HCT116 (cell line): ENCODE measurements at places on chromosomes 2 and 18.

GRCh38 chr2:29619689-29620088 lies 301.7 kb downstream of the ALK start:
- DNase-seq = no peak

DNA sequence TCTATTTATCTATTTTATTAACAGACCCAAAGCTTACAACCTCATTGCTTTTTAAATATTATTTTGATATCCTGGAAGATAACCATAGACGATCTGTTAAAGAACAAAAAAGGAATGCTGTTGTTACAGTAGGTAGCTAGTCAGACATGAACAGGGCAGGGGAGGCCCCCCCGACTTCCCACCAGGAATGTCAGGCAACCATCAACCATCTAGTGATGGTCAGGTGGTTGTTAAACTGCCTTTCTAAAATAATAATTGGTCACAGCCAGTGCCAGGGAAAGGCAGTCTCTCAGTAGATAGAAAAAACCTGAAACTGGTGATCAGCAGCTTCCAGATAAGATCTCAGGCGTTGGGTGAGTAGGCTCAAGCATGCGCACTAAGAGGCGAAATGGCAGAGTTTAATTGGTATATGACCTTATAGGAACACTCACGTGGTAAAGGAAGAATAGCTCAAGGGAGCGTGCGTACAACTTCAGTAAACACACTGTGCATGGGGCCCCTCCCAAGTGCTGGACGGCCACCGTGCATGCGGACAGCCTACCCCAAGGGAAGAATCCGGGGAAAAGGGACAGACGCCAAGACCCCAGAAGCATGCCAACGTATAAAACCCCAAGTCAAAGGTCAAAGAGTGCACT lies 32.5 kb upstream of the CCL20 start:
- DNase-seq = no peak

DNA sequence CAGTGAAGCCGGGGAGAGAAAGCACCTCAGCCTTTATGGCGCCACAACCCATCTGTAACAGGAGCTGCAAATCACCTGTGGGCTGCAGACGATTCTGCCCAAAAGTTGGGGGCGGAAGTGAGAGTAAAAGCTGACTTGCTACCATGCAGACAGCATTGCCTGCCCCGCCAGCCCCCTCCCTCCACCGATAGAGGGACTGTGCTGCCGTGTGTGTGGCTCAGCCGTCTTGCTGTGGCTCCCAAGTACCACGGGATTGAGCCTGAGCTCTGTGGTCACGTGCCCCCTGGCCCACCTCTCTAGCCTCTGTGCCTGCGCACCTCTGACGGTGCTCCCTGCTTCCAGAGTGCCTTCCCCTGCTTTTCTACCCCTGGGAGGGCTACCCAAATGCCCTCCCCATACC lies 79.6 kb downstream of the GLI2 start:
- no peak for DNase-seq

GRCh38 chr2:239231231-239232194 lies 169.3 kb downstream of the HDAC4 start:
- DNase-seq = no peak

DNA sequence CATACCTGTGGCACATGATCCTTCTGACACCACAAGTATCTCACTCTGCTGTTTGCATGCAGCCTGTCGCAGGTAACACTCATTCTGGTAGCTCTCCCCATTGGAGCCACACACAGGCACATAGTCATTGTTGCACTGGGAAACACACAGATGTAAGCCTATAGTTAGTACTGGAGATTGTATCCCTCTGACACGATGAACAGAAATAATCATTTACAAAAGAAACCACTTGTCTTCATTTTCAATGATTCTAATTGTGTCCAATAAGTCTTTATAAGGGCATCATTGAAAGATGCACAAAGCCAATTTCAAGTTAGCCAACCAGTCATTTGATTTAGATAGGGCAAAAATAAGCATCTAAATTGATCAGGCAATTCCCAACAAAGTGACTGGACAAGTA lies 10.4 kb downstream of the TMEFF2 start:
- no peak for DNase-seq

DNA sequence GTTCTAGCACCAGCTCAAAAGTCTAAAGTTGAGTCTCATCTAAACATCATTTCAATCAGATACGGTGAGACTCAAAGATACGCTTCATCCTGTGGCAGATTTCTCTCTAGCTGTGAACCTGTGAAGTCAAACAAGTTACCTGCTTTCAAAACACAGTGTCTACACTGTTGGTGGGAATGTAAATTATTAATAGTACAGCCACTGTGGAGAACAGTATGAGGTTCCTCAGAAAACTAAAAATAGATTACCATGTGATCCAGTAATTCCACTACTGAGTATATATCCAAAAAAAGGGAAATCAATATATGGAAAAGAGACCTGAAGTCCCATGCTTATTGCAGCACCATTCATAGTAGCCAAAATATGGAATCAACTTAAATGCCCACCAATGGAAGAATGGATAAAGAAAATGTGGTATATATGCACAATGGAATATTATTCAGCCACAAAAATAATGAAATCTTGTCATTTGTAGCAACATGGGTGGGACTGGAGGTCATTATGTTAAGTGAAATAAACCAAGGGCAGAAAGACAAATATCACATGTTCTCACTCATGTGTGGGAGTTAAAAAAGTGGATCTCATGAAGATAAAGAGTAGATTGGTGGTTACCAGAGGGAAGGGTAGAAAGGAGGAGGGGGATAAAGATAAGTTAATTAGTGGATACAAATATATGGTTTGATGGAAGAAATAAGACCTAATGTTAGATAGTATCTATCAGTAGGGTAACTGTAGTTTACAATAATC lies 11.7 kb downstream of the UBR3 start:
- DNase-seq = no peak

DNA sequence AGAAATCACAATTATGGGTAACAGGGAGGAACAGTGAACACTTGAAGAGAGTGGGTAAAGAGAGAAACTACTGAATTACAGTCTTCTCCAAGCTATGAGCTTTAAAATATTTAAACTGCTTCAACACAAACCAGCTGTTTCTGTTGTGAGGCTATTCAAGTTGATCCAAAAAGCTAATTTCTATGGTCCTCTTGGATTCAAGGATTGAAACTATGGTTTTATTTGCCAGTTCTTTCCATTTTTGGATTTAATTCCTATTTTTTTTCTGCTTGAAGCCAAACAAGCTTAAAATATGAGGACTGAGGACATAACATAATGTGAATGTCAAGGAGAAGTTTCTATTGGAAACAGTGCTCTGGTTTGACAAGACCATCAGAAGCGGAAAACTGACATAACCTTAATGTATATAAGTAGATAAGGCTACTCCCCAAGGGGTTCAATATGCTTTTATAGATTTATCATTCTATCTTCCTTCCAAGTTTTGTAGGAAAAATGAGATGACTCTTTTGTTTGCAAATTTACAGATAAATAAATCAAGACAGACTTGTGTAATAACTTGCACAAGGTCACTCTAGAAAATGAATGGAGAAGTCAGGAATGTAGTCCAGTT lies 60.7 kb upstream of the AQP4 start:
- DNase-seq = no peak

GRCh38 chr18:23283916-23284430 lies 148.7 kb downstream of the CABLES1 start:
- peak; percentile 65 for DNase-seq

DNA sequence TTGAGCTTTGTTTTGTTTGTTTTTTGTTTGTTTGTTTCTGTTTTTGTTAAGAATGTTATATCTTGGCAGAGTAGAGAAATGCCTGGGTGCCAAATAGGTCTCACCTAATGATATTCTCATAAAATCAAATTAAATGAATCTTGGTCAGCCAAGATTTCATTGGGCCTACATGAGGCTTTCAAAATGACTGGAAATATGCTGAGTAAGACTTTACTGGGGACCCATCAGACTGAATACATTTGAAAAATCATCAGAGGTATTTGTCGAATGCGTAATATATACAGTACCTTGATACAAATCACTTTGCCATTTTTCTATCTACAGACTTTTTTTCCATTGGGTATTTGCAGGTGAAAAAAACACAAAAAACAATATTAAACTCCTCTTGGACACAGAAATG lies 480.8 kb downstream of the CDH2 start:
- no peak for DNase-seq

- DNase-seq = no peak
Observed at GRCh38 chr2:207953354-207953753, 72.0 kb downstream of the PLEKHM3 start.

DNA sequence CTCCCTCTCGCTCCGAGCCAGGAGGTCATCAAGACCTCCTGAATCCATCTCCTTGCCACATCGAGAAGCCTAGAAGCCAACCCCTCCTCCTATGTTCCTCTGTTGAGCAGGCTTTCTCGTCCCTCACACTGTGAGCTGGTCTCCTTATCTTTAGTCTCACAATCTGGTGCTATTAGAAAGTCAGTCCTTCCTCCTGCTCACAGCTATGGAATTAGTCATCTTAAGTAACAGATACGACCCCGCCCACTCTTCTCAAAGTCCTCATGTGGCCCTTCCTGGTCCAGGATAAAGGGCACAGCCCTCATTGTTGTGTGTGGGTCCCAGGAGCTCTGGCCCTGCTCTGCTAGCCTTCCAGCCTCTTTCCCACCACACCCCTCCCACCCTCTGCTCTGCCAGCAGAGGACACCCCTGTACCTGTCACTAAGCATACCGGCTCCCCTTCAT lies 41.4 kb upstream of the TRIB2 start:
- no peak for DNase-seq

GRCh38 chr2:101710036-101710435 lies 12.5 kb downstream of the MAP4K4 start:
- DNase-seq = no peak

DNA sequence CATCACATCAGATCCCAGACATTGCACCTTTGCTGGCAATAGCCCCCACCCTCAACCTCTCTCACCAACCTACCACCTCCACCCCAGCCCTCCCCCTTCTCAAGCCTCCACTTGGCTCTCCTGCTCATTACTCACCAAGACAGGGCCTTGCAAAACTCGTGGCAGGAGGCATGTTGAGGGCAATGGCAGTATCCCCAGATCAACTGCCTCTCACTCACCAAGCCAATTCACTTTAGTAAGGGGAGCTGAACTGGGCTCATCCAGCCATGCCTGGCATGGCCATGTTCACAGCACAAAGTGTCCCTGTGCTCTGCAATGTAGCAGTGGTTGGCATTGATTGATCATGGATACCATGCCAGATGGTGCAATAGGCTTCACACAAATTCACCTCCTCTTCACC lies 46.3 kb upstream of the TEX51 start:
- DNase-seq = no peak

- DNase-seq = no peak
Observed at GRCh38 chr2:240151477-240152031, 11.1 kb upstream of the OTOS start.

- no peak for DNase-seq
Observed at GRCh38 chr18:75045272-75045671, 163.7 kb downstream of the PTGR3 start.

- DNase-seq = no peak
Observed at GRCh38 chr2:124805060-124805459, 780.0 kb downstream of the CNTNAP5 start.

DNA sequence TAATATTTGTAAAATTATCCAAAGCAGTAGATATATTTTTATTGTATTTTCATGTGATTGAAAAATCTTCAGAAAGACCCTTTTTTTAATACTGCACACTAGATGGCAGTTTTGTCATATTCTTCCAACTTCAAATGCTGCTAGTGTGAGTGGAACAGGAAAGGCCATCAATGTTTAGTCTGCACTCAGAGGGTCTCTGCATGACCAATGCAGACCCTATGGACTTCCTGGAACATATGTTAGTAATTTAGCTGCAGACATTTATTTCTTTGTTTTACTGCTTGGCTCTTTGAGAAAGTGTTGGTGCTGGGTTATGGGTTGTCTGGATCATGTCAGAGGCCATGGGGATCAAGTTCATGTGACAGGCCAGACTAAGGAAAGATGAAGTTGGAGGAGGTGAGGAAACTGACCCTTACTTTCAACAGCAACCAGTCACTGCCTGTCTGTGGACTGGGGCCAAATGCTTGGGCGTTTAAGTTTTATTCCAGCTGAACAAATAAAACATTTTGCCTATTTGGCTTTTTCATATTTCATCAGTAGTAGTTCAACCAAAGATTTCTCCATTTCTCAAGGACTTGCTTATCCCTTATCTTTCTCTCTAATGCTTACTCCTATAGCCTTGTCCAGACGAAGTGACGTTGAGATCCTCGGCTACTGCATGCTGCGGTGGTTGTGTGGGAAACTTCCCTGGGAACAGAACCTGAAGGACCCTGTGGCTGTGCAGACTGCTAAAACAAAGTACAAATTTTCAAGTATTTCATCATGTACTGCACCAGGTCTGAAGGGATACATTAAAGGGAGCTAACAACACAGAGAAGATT lies 84.8 kb downstream of the VRK2 start:
- DNase-seq = no peak

- DNase-seq = no peak
Observed at GRCh38 chr2:223626716-223627115, 24.6 kb upstream of the SCG2 start.

DNA sequence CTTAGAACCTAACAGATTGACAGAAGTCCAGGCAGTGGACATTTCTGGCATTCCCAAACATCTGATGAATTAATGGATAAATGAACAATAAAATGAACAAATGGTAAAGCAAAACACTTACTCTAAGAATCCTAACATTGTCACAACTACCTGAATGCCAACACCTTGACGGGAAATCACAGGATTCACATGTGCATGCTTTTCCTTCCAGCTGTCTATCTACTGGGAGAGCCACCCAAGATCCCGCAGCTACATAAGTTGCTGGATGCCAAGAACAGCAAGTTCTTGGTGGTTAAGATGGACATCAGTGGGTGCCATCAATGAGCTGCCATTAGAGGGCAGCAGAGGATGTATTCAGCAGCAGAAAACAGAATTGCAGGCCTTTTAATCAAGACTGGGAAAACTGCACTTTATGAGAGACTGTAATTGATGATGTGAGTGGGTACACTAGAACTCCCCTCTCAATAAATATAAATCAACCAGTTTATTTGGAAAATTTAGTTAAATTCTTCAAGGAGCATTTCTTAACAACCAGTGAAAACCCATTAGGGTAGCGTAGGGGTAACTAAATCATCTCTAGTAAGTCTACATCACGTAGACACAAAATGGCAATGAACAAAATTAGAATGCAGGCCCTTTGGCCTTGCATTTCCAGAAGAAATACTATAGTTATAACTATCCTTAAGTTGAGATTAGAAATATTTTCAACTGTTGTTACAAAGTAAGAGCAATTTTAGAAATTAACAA lies 45.6 kb downstream of the SESTD1 start:
- DNase-seq = peak; percentile 67

DNA sequence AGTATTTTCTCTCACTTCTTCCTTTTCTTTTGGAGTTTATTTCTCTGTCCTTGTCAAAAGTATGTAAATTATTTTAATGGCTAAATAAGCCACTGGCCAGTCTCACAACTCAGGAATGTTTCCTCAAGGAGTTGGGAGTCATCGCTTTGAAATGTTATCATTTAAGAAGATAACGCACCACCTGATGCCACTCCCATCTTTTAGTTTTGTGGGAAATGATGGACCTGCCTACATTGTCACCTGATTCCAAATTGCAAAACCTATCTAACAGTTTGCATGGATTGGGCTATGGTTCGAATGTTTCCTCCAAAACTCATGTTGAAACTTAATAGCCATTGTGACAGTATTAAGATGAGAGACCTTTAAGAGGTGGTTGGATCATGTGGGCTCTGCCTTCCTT lies 32.4 kb upstream of the PPM1B start:
- DNase-seq = no peak

- DNase-seq = no peak
Observed at GRCh38 chr2:145245268-145245870, 725.5 kb upstream of the ZEB2 start.

GRCh38 chr2:232203936-232204335 lies 174.6 kb upstream of the ALPP start:
- no peak for DNase-seq
